ENCODE measurements at places on chromosomes 7 and 10.

DNA sequence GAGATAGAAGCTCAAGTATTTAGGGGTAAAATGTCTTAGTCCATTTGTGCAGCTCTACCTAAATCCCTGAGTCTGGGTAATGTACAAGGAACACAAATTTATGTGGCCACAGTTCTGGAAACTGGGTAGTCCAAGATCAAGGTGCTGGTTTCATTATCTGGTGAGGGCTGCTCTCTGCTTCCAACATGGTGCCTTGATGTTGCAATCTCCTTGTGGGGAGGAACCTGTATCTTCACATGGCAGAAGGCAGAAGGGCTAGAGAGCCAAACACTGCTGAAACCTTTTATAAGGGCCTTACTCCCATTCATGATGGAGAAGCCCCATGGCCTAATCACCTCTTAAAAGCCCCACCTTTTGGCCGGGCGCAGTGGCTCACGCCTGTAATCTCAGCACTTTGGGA is 8.7 kb upstream of the BAZ1B start:
- no peak for DNase-seq

DNA sequence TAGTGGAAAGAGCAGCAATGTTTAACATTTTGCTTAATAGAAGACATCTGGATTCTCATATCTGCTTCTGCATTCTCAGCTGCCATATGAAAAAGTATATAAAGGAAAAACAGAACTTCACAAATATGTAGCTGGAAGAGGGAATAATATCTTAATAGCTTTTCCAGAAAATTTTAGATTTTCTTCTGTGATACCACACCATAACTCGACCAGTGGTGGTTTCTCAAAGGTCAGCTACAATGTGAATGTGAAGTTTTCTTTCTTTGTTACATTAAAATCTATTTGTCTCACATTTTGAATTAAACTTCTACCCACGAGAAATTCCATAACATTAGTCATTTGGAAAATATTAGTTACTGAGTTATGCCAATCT is 339.8 kb downstream of the PARD3 start:
- DNase-seq, result no peak

DNA sequence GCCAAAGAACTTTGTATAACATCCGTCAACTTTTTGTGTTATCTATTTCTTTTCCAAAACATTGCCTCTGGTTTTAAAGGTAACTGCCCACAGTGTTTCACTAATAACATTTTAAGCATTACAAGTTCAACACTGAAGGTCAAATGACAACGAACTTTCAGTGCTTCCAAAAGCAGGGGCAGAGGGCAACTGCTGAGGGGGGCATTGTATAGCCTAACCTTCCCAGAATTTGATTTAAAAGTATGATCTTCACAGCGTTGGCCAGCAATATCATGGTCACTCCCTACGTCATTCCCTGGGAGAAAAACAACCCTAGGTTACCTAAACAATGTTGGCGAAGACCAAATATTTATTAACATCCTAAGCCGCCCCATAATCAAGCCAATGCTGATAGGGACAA is 2.5 kb upstream of the GOT1 start:
- DNase-seq, result no peak

- no peak for DNase-seq
Measured at GRCh38 chr10:80617807-80618206, 80.1 kb downstream of the SH2D4B start.

- no peak for DNase-seq
Measured at GRCh38 chr10:118383699-118384098, 41.6 kb upstream of the FAM204A start.

- no peak for DNase-seq
Measured at GRCh38 chr10:1003884-1004670, 15.8 kb downstream of the GTPBP4 start.

- no peak for DNase-seq
Measured at GRCh38 chr10:102615361-102615760, 28.9 kb upstream of the TRIM8 start.

DNA sequence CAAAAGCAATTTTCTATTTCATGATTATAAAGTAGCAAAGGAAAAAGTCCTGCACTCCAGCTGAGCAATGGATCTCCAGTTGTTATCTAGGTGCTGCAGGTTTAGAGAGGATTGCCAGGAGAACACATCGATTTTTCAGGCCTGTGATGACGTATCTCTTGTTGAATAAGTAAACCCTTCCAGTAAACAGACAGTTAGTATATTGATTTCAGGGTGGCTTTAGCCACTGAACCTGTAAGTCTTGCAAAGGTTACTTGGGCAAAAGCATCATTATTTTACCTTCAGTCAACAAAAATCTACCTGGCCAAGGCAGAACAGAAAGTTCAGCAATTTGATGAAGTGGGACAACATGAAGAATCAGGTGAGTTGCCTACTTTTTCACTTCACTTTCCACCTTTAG is 12.3 kb downstream of the EGFR start:
- no peak for DNase-seq

- no peak for DNase-seq
Measured at GRCh38 chr7:95322854-95323253, 1.5 kb downstream of the PON1 start.

DNA sequence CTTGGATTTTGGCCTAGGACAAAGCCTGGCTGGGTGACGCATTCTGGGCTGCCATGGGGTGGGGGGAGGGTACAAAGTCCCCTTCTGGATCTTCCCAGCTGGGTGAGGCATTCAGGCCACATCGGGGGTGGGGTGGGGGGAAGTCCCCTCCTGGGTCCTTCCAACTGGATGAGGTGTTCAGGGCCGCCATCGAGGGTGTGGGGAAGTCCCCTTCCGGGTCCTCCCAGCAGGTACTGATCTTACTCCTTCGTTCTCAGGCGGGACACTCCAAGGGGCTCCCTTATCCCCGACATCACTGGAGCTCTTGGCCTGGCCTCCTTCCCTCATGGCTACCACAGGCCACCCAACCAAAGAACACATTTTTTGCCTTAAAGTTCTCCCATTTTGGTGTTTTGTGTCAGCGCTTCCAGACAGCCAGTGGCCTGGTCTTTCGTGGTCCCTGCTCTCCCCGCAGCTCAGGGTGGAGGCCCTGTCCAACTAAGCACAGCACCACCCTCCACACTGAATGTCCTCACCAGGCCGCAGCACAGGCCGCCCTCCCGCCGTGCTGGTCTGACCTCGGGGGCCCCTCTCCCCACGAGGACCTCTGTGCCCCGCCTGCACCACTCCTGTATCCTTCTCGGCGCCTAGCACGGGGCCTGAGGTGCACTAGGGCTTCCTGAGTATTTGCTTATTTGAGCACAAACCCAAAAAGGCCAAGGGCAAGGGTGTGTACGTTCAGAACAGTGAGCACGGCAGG is 38.5 kb downstream of the EN2 start:
- DNase-seq, result no peak

DNA sequence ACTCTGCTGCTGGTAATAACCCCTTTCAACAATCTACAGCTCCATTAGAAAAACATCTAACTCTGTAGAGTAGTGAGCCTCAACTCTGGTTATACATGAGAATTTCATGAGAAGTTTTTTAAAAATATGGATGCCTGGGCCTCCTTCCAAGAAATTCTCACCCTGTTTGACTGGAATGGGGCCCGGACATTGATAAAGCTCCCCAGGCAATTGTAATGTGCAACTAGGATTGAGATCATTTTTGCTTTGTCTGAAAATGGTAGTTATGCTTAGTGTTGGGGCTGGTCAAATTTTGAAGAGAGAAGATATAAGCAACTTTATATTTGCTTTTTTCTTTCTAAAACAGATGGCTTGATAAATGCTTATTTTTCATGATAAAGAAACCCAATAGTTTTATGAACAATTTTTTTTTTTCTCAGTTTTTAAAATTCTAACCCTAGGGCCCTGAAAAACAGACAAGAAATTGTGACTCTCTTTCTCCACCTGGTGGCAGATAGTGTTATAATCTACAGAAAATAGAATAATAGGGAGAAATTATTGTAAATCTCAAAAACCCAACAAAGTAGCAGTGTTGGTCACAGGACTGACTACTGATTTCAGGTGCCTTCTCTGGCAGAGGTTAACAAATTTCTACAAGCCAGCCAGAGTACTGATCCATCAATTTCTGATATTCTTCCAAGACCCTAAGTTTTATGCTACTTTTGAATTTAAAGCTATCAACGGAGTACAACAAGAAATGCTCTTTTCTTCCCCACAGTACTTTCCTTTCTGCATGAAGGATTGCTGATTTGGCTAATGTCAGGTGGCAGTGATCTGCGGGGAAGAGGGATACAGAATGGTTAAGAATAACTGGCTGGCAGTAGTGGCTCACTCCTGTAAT is 174.8 kb downstream of the DKK1 start:
- DNase-seq, result no peak

DNA sequence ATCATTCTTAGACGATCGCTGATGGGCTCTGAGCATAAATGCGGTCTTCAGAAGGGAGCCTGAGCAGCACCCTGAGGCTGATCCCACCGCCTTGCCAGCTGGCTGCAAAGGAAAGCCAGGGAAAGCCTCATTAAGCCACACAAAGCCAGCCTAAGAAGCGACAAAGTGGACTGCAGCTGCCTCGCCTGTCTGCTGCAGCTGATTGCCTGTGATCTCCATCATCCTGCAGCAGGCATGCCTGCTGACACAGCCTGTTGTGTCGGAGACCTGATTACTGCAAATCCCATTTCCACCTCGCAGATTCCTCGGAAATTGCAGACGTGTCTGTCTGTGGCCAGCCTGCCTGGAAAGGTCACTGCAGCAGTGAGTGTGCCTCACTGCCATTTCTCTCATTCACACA is 1087.0 kb upstream of the AUTS2 start:
- DNase-seq, result no peak

- DNase-seq, result no peak
Measured at GRCh38 chr7:154698726-154699291, 304.1 kb downstream of the PAXIP1 start.

GRCh38 chr7:135282561-135283254 is 49.1 kb downstream of the STRA8 start:
- DNase-seq, result no peak

DNA sequence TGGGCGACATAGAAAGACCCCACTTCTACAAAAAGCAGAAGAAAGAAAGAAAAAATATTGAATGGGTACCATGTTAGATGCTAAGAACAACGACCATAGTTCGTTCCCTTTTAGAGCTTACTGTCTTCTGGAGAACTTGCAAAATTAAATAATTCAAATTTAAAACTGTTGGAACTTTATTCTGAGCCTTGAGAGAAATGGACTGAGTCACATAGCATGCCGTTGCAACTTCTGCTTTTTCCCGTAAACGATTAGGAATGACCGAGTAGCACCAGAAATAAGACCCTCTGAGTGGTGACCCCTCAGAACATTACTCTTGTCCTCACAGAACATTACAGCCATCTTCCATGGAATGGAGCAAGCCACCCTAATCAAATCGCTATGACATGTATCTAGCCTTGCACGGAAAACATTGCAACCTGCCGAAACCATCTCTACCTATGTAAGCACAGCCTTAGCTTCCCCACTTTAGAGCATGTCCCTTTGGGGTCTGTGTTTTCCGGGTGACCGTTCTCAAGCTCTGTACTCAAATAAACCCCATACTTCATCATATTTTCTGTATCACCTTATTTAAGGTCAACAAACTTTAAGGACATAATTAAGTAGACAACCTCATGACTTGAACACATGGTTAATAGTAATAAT is 179.1 kb downstream of the PRKCQ start:
- DNase-seq, result no peak

GRCh38 chr7:26843705-26844104 is 20.7 kb downstream of the SKAP2 start:
- DNase-seq, result no peak

DNA sequence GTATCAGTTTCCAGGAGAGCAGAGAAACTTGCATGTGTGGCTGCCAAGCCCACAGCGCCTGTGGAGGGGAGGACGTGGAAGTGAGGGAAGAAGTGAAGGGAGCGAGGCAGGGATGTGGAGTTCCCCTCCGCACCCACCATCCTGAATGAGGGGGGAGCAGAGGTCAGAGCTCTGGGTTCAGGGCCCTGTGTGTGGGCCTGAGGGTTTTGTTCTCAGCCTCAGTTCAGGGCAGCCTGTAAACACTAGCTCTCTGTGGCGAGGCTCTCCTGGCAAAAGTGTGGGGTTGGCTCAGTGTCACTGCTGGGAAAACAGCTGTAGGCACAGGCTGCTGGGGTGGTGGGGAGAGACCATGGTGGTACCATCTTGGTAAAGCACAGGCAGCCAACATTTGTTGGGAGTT is 108.4 kb downstream of the C10orf105 start:
- DNase-seq, result no peak

- no peak for DNase-seq
Measured at GRCh38 chr7:19798986-19799385, 25.6 kb upstream of the TMEM196 start.

DNA sequence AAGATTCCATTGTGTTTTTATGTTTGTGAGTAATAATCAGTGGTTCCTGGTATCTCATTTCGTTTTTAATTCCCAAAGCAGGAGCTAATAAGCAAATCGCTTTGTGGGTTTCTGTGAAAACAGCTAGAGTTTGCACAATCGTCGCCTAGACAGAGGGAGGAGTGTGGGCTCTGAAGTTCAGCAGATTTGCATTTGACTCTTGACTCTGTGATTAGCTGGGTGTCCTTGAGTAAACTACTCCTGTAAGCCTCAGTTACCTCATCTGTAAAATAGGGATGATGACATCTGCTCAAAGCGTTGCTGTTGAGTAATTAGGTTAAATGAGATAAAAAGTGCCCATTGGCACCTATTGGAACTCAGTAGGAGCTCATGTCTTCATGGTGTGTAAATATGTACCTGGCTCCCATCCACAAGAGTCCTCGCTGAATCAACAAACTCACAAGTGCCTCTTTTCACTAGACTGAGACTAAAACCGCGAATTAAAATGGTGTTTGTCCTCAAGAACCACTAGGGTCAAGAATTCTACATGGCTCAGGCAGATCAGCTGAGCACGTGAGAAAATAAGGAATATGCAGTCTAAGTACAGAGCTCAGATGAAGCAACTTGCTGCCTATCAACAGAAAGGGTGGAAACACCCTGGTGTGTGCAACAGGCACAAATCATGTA is 385.8 kb upstream of the C7orf33 start:
- no peak for DNase-seq

GRCh38 chr7:133300811-133301210 is 47.9 kb downstream of the EXOC4 start:
- no peak for DNase-seq

Data from stimulated activated CD8-positive, alpha-beta memory T cell treated with anti-CD3 and anti-CD28 coated beads, Interleukin-7, amount 100 ng/mL, for 1 hour (primary cell).